ENCODE measurements at places on chromosomes 3 and 15.

- no peak for DNase-seq
Measured at GRCh38 chr15:52349052-52349700, 53.6 kb upstream of the MYO5C start.

DNA sequence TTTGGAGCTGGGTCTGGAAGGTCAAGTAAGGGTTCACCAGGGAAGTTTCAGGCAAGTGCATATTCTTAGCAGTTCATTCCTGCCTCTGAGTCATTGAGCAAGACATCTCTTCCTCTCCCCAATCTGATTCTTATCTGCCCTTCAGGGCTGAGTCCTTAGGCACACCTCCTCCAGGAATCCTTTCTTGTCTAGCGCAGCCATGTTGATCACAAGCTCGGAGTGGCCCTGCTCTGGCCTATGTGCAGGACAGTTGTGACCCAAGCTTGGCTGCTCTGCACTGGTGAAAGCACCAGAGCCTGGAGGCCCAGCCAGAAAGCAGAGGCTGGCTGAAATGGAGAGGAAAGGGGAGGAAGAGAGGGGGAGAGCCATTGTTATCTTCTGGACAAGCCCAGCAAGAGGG is 30.9 kb upstream of the MRPS22 start:
- no peak for DNase-seq

DNA sequence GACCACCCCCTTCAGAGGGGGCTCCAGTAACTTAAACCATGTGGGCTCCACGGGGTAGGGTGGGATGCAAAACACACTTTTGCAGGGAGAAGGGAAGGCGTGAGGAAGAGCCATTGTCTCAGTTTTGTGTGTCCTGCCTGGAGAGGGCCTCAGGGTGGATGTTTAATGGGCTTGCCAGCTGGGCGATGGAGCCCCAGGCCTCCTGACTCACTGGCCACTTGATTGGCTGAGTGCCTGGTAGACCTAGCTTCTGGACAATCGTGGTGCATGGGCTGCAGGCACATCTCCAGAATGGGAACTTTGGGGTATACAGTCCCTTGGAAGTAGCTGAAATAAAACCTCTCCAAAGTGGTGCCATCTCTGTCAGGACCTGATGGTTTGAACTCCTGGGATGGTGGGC is 118.3 kb upstream of the MRPS22 start:
- no peak for DNase-seq

- no peak for DNase-seq
Measured at GRCh38 chr3:150150633-150151032, 179.9 kb upstream of the PFN2 start.

DNA sequence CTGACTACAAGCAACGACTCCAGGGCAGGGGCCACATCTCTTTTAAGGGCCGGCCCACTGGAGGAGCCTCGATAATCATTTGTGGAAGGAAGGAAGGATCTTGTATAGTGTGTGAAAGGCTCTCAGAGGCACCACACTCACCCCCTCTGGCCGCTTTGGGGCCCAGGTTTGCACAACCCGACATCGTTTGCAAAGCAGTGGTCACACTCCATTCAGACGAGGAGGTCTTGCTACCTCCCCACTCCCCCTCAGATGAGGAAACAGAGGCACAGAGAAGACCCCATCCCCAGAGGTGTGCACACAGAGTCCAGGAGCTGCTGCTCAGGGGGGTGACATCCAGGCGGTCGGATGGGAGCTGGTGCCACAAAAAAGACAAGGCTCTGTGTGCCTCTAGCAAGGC is 29.6 kb downstream of the IQSEC1 start:
- DNase-seq: no peak

DNA sequence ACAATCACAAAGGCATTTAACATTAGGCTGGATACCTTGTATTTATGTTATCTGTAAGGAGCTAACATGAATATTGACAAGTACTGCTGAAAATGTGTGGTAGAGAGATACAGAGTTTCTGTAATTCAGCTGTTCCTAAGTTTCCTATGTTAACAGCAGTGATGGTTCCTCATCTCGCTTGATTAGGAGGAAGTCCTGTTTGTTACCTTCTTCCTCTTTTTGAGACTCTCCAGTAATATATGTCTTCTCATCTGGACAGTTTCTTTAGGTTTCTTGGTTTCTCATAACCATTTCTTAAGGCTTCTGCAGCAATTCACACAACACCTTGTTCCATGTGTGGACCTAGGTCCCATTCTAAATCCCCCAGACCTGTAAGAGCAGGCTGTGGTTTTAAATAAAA is 11.4 kb upstream of the PEX5L start:
- DNase-seq: peak; percentile 93

GRCh38 chr15:63288778-63289378 is 11.5 kb downstream of the APH1B start:
- peak; percentile 94 for DNase-seq

GRCh38 chr15:34682674-34683073 is 72.1 kb downstream of the GJD2 start:
- no peak for DNase-seq

DNA sequence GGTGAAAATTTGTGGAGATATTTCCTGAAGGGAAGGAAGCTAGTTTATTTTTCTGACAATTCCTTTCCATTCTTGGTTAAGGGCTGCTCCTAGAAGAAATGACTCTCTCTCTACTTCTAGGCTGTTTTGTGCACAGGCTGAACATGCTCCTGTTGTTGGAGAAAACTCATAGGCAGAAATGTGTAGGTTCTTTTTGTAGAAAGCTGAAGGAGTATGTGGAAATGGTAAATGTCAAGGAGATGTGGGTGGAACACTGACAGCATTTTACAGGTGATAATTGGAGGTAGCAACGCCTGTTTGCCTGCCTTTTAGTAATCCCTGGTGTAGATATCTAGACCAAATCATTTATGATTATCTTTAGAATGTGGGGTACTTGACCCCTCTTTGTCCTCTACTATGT is 322.2 kb upstream of the TBC1D5 start:
- no peak for DNase-seq

DNA sequence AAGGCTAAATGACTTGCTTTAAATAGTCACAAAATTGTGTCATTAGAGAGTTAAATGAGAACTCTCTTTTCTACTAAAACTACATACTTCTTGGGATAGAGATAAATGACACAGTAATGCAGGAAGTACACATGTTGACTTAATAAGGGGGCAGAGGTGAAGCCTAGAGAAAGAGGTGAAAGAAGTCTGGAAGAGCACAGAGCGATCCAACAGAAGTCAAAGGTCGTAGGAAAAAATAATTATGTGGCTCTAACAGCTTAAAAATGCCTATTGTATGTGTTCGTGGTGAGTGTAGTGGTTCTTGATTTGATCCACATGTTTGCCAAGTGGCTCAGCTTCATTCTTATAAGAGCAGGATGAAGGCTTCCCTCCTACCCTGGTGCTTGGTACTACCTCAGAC is 61.7 kb downstream of the TMEM212 start:
- DNase-seq: no peak

DNA sequence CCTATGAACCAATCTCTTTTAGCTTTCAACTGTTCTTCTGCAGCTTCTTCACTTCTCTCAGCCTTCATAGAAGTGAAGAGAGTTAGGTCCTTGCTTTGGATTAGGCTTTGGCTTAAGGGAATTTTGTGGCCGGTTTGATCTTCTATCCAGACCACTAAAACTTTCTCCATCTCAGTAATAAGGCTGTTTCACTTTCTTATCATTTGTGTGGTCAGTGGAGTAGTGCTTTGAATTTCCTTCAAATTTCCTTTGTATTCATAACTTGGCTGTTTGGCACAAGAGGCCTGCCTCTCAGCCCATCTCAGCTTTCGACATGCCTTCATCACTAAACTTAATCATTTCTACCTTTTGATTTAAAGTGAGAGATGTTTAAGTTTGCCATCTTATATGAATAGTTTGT is 21.7 kb downstream of the DZIP1L start:
- no peak for DNase-seq

- DNase-seq: peak; percentile 99
Measured at GRCh38 chr15:64381000-64381751, at the start of gene PCLAF. Gene PCLAF (minus strand): TSS chr15:64381441. CDS start chr15:64381371, 70 bp downstream.

- no peak for DNase-seq
Measured at GRCh38 chr3:184231671-184232070, 2.3 kb downstream of the VWA5B2 start.

DNA sequence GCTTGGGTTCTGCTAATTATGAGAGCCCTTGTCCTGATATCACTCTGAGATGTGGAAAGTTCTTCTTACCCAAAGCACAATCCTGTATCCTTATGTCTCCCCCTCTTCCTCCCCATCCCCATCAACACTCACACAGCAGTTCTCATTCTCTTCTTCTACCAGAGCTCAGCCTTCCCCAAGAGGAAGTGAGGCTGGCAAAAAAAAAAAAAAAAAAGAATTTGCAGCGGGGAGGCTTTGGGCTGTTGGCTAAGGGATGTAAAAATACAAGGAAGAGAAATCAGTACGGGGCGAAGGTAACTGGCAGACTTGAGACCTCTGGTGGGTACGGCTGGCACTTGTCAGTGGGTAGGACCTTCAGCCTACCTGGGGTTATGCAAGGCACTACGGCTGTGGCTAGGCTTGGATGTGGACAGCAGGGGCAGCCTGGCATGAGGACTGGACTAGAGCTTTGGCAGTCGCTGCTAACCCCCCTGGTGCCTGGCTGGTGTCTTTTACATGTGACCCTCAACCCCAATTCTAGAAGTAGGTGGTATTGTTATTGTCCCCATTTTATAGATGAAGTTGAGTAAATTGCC is 5.4 kb downstream of the VIPR1 start:
- peak; percentile 24 for DNase-seq

- no peak for DNase-seq
Measured at GRCh38 chr3:60246361-60246760, 1004.9 kb downstream of the FHIT start.

DNA sequence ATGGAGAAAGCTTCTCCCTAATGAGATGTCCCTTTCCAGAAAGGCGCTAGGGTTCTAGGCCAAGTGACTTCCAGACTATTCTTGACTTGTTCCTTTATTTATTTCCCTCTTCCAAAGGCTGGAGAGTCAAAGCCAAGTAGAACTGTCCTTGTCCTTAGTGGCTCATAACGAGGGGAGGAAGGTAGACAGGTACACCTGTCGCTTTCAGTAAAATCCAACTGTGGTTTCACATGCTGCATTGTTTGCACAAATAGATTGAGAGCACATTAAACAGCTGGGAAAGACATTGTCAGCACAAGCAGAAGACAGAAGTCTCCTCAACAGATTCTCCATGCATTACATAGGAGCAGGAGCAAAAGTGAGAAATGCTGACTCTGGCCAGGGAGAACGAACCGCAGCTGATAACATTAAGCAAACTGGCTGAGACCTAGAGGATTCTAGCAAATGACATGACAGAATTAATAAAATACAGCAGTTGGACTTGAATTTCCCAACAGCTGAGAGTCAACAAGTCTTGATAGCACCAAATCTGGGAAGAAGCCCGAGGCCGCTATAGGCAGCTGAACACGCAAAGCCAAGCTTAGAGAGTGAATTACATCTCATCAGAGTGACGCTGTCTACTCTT is 227.7 kb downstream of the TLE3 start:
- DNase-seq: no peak

- DNase-seq: no peak
Measured at GRCh38 chr3:110767838-110768237, 303.8 kb upstream of the NECTIN3 start.

DNA sequence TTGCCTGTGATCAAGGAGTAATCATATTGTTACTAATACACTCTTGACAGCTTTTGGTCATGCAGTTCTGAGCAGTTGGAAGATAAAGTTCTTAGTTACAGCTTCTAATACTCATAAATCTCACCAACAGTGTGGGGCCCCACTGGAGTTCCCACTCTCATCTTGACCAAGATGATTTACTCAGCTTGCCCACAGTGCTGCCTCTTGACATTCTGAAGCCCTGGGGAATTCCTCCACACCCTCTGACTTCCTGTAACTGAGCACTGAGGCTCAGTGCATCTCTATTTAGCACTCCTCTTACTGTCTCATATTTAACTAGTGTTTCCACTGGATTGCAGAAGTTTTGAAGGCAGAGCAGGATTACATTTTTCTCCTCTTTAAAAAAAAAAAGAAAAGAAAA is 1.9 kb upstream of the ARL6IP5 start:
- DNase-seq: peak; percentile 63

DNA sequence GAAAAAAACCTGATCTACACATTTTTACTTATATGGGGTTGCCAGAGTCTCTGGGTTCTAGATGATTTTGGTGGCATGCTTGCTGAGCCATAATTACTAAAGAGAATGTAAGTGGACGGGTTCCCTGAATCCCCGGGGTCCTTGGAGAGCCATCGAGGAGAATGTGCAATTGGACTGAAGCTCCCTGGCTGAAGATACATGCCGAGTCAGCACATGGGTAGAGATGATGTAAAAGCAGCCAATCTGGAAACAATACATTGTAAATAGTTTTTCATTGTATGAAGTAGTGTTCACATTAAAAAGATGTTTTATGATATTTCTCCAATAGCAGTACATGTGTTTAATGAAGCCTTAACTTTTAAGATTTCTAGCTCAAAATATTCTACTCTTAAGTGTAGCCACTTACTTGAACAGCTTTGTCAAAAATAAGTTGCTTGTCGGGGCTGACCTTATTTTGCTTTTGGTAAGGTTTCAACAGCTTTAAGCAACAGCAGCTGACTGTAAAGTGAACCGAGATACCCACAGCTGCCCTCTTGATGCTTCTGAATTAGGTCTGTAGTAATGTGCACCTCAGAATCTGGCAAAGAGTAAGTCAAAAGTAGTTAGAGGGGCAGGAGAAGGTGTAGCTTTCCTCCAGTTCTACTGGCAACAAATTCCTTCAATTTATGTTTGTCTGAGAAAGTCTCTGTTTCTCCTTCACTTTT is 205.7 kb downstream of the PLCL2 start:
- no peak for DNase-seq

GRCh38 chr3:125675791-125676190 is 80.5 kb upstream of the OSBPL11 start:
- no peak for DNase-seq

GRCh38 chr3:190325923-190326322 is 3.7 kb upstream of the CLDN1 start:
- DNase-seq: no peak

DNA sequence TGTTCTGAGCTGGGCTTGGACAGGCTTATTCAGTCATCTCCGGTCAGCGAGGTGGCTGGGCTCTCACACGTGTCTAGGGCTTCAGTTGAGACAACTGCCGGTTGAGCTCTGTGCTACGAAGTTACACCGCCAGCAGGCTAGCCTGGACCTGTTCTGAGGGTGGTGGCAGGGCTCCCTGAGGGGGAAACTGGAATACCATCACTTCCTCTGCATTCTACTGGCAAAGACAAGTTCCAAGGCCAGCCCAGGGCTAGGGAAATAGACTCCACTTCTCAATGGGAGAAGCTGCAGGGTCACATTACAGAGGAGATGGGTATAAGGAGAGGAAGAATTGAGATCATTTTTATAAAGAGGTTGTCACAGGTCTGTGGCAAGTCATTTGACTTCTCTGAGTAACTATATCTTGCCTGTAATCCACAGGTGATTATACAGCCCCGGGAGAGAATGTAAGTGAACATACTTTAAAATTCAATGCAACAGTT is 106.8 kb upstream of the IL12A start:
- DNase-seq: no peak

DNA sequence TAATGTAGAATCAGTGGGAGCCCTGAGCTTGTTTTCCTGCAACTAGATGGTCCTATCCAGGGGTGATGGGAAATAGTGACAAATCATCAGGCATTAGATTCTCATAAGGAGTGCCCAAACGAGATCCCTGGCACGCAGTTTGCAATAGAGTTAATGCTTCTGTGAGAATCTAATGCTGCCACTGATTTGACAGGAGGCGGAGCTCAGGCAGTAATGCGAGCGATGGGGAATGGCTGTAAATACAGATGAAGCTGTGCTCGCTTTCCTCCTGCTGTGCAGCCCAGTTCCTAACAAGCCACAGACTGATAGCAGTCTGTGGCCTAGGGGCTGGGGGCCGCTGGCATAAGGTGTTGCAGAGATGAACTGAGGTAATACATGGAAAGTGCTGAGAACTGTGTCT is 28.3 kb upstream of the TMEM42 start:
- no peak for DNase-seq

GRCh38 chr15:33655488-33655887 is 312.8 kb upstream of the CHRM5 start:
- DNase-seq: no peak
